Suprapubic skin (tissue), 4 donors: ENCODE measurements at places on chromosomes 2 and 18. TPM values are rescaled to one million over a fixed set of nuclear protein-coding genes. Genes with fewer than 3 reads are reported as not detected.

The CD302 gene
- 13.9 TPM for total RNA-seq

The WDSUB1 gene
- total RNA-seq, result 3.8 TPM

The FAM228A gene
- total RNA-seq, result 0.89 TPM

The ANKRD29 gene
- total RNA-seq, result 6.4 TPM

The MAP3K19 gene
- not detected for total RNA-seq

The IL37 gene
- total RNA-seq, result 118 TPM

The ACOXL gene
- total RNA-seq, result not detected

The RBM44 gene
- 1.1 TPM for total RNA-seq

The LRATD1 gene
- total RNA-seq, result 53.4 TPM

The PTRHD1 gene
- total RNA-seq, result 22.9 TPM

The DOK6 gene
- 0.42 TPM for total RNA-seq

The E2F6 gene
- 10.0 TPM for total RNA-seq

The CCL20 gene
- total RNA-seq, result 4.2 TPM

The ANTXR1 gene
- 111 TPM for total RNA-seq

The MOGAT1 gene
- not detected for total RNA-seq

The CDH2 gene
- 1.1 TPM for total RNA-seq

The SLC38A11 gene
- total RNA-seq, result 1.1 TPM

The EVX2 gene
- not detected for total RNA-seq

The CYRIA gene
- 3.9 TPM for total RNA-seq

The PSMA8 gene
- not detected for total RNA-seq

The OXER1 gene
- 0.76 TPM for total RNA-seq

The POMC gene
- total RNA-seq, result 2.6 TPM
